ENCODE measurements at places on chromosomes 6 and 20.

GRCh38 chr6:2765896-2766766 is 938 bp downstream of the WRNIP1 start:
- DNase-seq: peak; percentile 39

GRCh38 chr20:39812116-39812515 is 850.0 kb downstream of the DHX35 start:
- no peak for DNase-seq

- DNase-seq: no peak
Observed at GRCh38 chr6:89361171-89361570, 8.6 kb upstream of the UBE2J1 start.

DNA sequence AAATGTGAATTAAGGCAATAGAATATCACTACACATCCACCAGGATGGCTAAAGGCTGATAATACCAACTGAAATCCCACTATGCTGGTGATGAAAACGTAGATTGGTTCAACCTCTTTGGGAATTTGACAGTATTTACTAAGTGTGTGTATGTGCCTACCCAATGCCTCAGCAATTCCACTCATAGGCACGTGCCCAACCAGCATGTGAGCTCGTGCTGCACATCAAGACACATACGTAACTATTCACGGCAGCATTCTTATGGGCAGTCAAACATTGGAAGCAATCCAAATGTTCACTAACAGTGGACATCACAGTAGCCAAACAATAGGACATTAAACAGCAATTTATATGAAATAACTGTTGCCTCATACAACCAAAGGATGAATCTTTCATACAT is 15.7 kb upstream of the AFDN start:
- DNase-seq: no peak

GRCh38 chr6:39770446-39770845 is 21.7 kb upstream of the DAAM2 start:
- no peak for DNase-seq

GRCh38 chr6:66662721-66663507 is 955.9 kb upstream of the EYS start:
- DNase-seq: no peak

DNA sequence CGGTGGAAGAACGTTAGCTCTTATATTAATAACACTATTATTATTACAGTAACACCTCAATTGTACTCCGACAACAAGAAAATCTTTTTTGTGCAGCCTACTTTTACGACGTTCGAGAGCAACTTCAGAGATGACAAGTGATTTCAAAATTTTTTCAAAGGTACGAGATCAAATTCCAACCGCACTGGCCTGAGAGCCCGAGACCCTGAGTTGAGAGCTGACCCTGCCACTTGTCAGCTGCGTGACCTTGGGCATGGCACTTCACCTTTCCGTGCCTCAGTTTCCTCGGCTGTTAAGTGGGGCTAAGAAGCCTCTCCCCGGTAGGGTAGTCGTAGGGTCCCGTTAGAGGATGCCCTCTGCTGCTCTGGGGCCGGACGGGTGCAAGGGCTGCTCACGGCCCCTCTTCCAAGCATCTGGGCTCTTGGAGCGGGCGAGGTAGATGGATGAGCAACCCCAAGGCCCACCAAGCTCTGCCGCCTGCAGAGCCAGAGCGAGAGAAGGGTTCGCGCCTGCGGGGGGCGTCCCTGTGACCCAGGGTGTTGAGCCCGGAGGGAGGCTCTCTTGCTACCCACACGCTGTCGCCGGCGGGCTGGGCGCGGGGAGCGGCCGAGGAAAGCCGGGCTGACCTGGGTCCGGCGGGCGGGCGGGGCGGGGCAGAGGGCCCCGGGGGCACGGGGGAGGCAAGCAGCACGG is 510 bp downstream of the NDRG3 start:
- DNase-seq: peak; percentile 57

- no peak for DNase-seq
Observed at GRCh38 chr20:36880741-36881250, 4.9 kb downstream of the TLDC2 start.

DNA sequence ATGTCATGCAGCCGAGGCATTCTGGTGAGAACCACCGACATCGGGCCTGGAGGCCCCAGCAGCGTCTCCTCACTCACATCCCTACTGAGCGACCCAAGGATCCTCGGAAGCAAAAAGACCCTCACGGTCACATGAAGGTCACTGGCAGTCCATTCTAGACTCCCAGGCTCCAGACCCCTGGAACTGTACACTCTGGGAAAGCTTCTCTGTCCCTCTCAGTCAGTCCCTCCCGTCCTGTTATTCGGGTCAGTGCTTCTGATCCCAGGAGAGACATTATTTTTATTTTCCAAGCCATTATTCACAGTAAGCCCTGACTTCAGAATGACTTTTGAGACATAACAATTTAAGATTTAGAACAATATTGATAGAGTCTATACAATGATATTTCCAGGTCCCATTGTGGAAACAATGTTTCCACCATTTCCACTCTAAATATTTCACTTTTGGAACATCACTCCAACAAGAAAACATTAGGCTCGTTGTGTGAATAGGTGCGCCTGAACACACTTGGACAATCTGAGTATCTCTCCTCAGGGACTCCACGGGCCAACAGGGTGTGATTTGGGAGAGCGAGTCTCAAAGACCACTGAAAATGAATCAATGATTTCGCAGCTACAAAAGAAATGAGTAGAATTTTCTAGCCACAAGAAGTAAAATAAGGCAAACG is 199.7 kb downstream of the SOD2 start:
- no peak for DNase-seq

DNA sequence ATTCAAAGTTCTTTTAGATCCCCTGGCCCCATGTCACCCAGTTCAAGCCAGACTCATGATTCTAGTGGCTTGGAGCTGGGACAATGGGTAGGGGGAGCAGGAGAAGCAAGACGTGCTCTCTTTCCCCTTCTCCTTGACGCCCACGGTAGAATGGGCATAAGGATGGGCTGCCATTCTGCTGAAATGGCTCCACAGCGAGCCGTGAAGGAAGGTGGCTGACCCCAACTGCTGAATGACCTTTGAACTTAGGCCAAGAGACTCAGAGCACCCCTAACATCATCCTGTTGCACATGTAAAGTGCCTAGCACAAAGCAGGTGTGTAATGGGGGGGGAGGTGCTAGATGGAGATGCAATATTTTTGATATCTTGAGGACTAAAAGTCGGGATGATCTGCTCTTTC is 15.8 kb upstream of the PTPN1 start:
- DNase-seq: no peak

- no peak for DNase-seq
Observed at GRCh38 chr6:44117397-44118128, 9.7 kb downstream of the MRPL14 start.

- DNase-seq: no peak
Observed at GRCh38 chr20:12699374-12700228, 309.2 kb upstream of the SPTLC3 start.

- no peak for DNase-seq
Observed at GRCh38 chr20:38158701-38159351, 6.2 kb downstream of the TGM2 start.

DNA sequence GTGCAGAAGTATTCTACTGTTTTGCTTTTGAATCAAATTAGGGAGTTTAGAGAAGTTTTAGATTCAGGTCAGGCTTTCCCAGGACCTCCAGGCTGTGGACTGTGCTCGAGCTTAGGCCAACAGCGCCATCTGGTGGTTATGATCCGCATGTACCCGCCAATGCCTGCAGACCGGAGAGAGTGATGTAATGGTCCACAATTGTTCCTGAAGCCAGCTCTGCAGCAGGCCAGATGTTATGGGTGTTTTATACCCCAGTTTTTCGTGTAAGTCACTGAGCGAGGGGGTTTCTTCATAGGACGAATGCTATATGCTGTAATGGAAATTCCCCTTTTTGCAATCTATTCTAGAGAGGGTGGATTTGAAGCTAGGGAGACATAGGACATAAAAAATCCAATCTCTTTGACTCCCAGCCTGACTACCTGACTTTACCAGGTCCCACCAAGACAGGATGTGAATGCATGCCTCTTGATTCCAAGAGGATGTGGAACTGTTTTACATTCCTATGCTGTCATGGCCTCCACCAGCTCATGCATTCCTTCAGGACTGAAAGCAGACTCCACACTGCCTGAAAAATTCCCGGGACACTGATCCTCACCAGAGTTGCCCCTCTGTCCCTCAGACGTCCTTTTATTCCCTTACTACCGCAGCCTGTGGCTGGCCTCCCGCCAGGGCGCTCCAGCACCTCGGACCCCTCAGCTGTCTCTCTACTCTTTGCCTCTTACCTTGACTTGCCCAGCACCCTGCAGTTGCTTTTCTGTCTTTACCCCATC is 41.2 kb upstream of the LY86 start:
- peak; percentile 93 for DNase-seq

DNA sequence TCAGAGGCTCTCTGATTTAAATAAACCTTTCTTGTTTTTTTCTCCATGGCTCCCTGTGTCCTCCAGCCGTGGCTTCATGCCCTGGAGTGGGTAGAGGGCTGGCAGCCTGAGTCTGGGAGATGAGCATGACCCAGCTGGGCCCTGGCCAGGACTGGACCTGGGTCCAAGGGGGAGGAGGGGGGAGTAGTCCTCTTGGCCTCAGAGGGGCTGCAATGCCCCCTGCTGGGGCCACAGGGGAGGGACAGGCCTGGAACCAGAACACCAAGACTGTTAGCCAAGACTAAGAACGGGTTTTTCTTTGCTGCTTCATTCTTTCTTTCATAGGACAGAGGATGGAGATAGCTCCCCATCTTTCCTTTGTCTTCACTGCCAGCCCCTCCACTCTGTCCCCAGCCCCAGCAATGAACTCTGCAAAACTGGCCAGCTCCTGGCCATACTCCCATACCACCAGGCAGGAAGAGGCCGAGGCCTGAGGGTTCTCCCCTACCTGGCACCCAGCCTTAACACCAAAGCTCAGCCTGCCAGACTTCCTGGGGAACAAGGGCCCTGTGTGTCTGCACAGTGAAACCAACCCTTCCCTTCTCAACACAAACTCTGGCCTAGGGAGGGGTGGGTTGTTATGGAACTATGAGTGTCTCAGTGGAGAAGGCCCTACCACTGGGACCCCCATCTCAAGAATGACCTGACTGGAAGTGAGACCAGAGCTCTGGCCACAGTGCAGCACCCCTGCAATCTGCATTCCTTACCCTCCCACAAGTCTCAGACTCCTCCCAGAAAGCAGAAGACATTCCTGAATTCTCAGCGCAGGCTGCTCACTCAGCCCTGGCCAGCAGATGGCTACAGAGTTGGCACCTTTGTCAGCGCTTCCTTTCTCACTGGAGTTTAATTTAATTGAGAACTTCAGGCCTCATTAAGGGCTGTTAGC is 11.0 kb downstream of the SLC29A1 start:
- peak; percentile 70 for DNase-seq

DNA sequence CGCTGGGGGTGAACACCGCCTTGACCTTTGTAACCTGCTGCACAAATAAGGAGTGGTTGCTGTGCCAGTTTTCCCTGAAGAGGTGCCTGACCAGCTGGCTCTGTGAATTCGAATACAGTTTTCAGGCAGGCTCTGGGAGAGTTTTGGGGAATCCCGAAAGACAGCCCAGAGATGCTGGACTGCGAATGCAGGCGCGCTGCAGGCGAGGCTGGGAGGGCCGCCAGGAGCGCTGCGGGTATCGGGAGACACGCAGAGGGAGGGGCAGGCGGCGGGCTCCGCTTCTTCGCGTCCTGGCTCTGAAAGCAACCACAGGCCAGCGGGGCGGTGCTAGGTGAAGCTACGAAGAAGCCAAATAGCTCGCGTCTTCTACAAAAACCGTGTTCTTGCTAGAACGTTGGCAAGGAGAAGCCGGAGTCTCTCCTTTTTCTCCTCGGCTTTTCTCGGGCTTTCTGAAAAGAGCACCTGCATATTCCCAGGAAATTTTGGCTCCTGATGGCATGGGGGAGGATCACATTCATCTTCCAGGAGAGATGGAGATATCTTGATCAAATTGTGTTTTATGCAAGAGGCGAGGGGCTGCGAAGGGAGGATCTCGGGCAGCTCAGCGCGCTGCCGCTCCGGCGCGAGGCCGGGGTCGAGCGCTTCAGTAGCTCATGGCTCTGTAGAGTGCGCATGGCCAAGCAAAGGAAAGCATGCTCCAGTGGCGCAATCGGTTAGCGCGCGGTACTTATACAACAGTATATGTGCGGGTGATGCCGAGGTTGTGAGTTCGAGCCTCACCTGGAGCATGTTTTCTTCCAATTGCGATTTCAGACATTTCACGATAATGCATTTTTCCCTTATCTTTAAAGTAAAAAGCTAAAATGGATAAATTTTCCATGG is 158.1 kb upstream of the ZNF184 start:
- no peak for DNase-seq

DNA sequence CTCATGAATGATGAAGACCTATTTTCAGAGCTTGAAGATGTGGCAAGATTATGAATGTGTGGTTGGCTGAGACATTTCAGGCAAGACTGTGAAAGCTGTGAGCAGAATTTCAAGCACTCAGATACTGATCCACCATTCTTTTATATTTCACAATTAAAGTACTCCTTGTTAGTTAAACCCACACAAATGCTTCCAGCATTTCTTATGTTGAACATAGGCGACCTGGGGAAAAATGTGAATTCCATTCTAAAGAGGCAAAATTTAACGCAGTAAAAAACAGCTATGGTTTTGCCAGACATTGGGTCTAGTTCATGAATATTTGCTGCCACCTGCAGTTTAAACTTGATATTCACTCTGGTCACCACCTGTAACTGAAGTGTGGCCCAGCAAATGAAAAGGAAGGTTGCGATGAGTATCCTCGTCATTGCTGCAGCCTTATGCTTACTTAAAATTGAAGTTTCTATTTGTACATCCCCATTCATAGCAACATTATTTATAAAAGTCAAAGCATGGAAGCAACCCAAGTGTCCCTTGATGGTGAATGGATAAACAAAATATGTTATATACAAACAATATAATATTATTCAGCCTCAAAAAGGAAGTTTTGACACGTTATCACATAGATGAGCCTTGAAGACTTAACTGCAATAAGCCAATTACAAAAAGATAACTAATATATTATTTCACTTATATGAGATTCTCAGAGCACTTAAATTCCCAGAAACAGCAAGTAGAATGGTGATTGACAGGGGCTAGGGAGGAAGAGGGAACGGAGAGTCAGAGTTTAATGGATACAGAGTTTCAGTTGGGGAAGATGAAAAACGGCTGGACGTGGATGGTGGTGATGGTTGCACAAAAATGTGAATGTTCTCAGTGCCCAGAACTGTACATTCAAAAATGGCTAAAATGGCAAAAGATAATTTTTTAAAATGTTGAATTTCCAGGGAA is 32.4 kb upstream of the FAM184A start:
- DNase-seq: peak; percentile 81

GRCh38 chr20:46257887-46258286 is 50.4 kb downstream of the CDH22 start:
- no peak for DNase-seq

DNA sequence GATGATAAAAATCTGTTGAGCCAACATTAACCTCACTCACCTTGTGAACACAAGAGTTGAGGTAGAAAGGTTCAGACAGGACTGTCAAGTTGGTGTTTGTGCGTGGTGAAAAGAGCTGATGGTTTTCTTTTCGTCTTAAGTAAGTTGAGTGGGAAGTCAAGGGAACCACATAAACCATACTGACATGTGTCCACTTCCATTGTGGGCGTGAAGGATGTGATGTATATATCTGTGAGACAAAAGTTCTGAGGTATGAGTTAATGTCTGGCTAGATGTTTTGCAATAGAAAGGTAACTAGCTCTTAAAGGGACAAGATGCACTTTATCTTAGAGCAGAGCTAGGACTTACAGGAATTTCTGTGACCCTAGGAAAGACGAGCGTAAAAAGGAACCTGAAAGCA is 1272.1 kb upstream of the ADGRB3 start:
- DNase-seq: no peak
